ENCODE measurements at places on chromosomes 13 and 19.

- DNase-seq, result no peak
These were observed 3.4 kb downstream of the PLIN5 start for GRCh38 chr19:4531562-4532165.

DNA sequence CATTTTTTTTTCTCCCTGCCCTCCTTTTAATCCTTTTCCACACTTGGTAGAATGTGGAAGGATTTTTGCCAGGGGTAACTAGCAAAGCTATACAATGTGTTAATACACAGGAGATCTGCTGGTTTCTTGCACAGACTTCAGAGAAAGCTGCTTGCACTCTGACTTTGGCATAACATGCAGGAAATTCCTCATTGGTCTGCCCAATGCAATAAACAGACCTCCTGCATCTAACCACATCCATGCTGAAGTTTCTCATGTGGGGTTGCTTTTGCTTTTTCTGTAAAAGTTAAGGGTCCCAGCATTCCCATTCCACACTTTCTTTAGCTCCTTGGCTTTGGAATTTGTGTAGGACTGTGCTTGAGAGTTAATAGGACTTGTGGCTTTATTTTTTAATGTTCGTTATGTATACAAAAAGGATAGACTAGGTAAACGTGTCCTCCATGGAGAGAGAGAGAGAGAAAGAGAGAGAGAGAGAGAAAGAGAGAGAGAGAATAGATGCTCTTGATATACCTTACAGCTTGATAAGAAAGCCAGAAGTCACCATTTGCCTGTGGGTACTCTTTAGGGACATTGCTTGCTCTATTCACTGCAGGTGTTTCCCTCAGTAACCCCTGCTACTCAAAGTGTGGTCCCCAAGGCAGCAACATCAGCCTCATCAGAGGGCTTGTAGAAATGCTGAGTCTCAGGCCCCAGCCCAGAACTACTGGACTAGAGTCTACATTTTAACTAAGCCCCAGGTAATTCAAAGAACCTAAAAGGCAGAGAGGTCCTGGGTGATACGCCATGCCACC is 170.5 kb downstream of the SHISA2 start:
- no peak for DNase-seq

- no peak for DNase-seq
These were observed 5.6 kb upstream of the SOX21 start for GRCh38 chr13:94717916-94718315.

GRCh38 chr19:47540748-47541147 is 25.9 kb upstream of the NAPA start:
- peak; percentile 26 for DNase-seq
